Mammary epithelial cell (primary cell): ENCODE measurements at places on chromosomes 16 and 17.

GRCh38 chr17:64186171-64187092, 56.5 kb upstream of the ERN1 start:
- DNase-seq: no peak

GRCh38 chr17:73157521-73157890, 7.3 kb upstream of the SSTR2 start:
- no peak for DNase-seq

DNA sequence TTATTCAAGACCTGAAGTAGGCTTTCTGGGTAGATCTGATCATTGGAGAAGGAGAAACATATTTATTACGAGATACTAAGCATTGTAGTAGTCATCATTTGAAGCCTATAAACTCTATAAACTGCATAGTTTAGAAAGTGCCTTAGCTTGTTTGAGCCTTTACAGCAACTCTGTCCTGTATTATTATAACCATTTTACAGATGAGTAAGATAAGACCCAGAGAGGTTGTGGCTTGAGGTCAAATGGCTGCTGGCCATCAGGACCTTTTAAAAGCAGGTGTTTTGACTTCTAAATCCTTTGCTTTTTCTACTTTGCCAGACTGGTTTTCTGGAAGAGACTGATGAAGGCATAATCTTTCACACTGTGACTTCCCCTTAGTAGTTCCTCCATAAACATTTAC, 7.1 kb downstream of the USP10 start:
- no peak for DNase-seq

- DNase-seq: no peak
Observed at GRCh38 chr17:19495828-19496528, 37.7 kb upstream of the SLC47A1 start.

GRCh38 chr17:14316126-14316832, 15.4 kb downstream of the HS3ST3B1 start:
- DNase-seq: no peak

DNA sequence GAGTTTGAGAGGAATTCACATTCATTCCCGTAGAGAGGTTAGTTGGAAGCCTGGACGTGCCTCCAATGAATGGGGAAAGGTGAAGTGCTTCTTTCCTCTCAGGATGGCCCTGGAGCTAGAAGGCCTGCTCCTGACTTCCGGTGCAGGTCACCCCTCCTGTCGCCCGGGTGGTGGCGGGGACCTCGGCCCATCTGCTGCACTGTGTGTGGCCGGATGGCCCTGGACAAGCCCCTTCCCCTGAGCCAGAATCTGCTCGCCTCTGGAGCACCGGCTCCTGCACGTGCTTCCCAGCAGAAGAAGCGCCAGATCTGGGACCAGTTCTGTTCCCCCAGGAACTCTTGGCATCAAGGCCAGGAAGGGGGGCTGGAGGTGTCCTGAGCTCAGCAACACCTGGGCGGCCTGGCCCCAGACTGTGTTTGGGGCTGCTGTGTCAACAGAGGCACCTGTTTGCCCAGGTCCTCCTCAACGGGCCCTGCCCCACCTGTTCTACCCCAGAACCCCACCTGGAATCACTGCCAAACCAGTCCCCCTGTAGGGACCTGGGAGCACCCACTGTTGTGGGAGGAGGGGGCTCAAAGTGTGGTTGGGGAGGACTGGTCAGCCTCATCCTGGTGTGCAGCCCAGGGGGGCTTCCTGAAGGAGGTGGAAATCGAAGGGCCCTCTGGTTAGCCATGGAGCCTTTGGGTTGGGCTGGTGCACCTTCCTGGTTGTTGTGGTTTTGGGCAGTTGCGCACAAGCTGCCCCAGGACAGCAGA, 5.1 kb upstream of the PERCC1 start:
- no peak for DNase-seq

DNA sequence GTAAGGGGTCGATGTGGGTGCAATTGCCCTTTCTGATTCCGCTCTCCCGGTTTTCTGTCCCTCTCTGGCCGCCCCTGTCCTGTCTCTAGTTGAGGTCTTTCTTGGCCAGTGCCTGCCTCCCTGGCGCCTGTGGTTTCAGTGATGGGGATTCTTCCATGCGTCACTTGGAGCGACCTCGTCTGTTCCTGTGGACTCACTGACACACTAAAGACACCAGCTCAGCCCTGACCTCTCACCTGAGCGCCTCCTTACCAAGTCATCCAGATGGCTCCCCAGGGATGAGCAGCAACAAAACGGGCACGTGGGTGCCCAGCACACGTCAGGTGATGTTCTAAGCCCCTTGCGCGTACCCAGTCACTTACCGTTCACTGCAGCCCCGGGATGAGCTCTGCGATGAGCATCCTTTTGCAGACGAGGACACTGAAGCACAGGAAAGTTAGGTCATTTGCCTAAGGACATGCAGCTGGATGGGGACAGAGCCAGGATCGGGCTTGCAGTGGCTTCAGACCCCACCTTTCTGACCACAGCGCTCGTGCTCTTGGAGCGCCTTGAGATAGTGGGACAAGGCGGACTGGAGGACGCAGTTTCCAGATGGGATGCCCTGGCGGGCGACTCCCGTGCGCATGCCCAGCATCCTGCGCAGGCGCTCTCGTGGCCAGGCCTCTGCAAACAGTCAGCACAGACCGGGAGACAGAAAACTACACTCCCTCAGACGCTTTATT, 11.5 kb upstream of the LGALS3BP start:
- no peak for DNase-seq

DNA sequence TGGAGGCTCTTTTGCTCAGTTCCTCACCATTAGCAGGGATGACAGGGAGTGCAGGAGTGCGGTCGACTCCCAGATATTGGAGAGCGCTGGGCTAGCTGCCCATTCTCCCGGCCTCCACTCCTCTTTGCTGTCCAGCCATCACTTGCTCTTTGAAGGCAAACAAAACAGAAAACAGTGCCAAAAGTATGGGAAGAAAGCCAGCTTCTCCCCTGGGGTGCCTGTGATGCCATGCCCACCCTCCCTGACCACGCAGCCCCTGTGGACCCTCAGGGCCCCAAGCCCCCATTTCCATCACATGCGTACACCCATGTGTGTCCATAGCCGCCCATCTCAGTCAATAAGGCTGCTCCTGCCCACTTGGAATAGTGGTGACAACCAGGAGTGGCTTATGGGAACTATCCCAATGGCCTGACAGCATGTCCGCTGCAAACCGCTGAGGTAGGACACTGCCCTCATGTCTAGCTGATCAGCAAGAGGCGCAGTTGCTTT, 30.0 kb downstream of the MAPT start:
- no peak for DNase-seq

DNA sequence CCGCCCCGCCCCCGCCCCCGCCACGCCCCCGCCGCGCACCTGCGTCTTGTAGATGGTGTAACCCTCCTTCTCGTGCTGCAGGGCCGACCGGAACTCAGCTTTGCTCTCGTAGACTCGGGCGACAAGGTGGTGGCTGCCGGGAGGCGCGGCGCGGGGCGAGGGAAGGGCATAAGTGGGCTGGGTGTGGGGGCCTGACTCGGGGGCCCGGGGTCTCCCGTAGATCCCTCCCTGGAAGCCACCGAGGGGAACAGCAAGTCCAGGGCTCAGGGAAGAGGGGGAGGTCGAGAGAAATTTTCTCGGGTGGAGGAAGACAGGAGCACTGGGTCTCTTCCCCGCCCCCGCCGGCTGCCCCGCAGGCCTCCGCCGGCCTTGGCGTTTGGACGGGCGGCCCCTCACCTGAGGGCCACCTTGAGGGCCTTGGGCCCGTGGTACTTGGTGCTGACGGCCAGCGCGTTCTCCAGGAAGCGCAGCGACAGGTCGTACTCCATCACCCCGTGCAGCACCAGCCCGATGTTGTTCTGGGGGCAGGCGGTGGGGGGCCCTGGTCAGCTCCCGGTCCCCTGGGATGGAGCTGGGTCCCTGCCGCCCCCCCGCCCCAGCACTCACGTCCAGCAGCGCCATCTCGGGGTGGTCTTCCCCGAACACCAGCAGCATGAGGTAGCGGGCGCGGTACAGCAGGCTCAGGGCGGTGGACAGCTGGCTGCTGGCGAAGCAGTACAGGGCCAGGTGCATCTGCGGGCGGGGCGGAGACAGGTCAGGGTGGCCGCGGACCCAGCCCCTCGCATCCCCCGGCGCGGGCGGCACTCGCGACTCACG, 19.4 kb downstream of the CLUH start:
- DNase-seq: no peak

- DNase-seq: no peak
Observed at GRCh38 chr16:1146409-1146808, 6.5 kb upstream of the CACNA1H start.

DNA sequence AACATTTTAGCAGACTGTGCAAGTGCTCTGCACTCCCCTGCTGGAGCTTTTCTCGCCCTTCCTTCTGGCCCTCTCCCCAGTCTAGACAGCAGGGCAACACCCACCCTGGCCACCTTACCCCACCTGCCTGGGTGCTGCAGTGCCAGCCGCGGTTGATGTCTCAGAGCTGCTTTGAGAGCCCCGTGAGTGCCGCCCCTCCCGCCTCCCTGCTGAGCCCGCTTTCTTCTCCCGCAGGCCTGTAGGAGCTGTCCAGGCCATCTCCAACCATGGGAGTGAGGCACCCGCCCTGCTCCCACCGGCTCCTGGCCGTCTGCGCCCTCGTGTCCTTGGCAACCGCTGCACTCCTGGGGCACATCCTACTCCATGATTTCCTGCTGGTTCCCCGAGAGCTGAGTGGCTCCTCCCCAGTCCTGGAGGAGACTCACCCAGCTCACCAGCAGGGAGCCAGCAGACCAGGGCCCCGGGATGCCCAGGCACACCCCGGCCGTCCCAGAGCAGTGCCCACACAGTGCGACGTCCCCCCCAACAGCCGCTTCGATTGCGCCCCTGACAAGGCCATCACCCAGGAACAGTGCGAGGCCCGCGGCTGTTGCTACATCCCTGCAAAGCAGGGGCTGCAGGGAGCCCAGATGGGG, 3.1 kb downstream of the GAA start:
- DNase-seq: peak; percentile 14

- no peak for DNase-seq
Observed at GRCh38 chr17:52648995-52649394, 490.5 kb upstream of the CA10 start.

GRCh38 chr16:57801809-57802340, 416 bp downstream of the KIFC3 start:
- no peak for DNase-seq

- no peak for DNase-seq
Observed at GRCh38 chr17:47297661-47298400, 25.9 kb upstream of the EFCAB13 start.

- DNase-seq: no peak
Observed at GRCh38 chr17:77526259-77526711, 385.5 kb downstream of the SEC14L1 start.

- no peak for DNase-seq
Observed at GRCh38 chr16:49524216-49524946, 150.8 kb downstream of the C16orf78 start.

GRCh38 chr16:63241497-63242028, 1205.3 kb upstream of the CDH8 start:
- no peak for DNase-seq

DNA sequence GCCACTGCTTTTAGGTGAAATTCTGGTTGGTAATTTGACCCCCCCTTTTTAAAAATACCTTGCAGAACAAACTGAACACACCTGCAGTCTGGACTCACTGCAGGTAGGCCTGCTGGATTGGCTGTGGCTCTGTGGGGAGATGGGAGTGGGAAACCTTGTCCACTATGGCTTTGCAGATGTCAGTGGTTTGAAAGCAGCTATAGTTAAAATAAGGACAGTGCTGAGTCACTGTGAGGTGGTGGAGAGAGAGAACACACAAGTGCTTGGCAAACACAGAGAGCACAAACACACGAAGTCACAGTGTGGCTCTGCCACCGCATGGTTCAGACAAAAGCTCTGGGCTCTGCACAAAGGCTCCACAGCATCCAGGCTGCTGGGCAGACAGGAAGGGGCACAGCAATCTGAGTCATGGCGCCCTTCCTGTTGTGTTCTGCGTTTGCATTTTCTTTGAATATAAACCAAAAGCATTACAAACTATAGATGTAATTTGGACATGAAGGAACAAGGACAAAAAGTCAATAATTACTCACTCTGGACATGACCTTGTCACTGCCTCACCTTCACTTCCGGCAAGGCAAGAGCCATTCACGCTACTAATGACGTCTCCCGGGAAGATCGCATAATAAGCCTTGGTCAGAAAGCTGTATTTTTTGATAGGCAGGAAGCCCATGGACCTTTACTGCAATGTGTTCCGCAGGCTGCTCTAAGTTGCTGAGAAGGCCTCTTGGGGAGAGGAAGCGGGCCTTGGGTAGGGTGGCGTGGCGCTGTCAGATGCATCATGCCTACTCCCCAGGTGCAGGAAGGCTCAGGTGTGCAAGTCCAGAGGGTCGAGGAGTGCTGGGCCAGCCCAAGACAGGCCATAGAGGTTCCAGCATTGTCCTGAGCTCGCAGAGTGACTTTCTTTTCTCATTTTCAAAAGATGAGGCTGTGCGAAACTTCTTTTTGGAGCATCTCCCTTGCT, 60.1 kb upstream of the MED9 start:
- peak; percentile 54 for DNase-seq

GRCh38 chr17:66711401-66711800, 123.5 kb upstream of the CACNG5 start:
- no peak for DNase-seq

DNA sequence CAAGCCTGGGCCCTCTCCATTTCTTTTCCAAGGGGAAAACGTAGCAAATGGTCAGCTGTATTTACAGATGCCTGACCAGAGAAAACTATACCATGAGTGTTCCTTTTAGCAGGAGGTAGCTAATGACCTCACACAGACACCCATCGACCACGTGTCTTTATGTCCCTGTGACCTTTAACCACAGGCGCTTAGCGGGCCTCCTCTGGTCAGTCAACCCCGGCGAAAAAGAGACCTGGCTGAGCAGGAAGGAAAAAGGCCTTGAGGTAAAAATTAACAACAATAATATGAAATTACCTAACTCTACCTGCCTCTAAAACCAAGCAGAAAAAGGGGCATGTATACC, 9.1 kb downstream of the NUDT16L1 start:
- DNase-seq: no peak

DNA sequence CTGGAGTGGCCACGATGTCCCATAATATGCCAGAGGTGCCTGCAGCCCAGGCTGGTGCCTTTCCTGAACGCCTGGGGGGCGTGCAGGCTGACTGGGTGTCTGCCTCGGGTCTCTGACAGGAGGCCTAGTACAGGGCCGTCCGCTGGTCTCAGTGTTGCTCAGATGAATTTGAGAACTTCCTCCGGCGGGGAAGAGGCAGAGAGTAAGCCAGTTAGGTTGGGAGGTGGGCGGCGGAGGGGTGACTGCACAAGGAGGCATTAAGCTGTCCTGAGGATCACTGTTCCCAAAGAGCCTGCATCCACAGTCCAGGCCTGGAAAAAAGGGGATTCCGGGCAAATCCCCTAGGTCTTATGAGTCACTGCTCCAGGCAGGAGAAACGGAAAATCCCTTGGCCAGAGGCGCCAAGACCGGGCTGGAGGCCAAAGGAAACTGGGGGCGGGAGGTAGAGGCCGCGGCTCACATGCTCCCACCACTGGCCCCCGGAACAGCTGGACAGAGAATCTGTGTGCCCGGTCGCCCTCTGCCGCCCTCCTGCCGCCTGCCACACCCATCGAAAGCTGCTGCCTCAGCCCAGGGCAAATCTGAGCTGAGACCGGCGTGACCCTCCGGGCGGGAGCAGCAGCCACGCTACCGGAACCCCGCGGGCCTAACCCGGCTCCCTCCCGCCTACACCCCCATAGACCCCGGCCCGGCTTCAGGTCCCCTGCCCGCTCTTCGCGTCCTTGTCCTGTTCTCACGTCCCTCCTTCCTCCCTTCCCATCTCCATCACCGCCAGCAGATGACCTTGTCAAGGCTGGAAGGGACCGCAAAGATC, 1.2 kb downstream of the TRIM47 start:
- DNase-seq: peak; percentile 96

- DNase-seq: no peak
Observed at GRCh38 chr16:30757316-30757715, 4.5 kb downstream of the CFAP119 start.
